ENCODE measurements at places on chromosomes 6 and 20.

DNA sequence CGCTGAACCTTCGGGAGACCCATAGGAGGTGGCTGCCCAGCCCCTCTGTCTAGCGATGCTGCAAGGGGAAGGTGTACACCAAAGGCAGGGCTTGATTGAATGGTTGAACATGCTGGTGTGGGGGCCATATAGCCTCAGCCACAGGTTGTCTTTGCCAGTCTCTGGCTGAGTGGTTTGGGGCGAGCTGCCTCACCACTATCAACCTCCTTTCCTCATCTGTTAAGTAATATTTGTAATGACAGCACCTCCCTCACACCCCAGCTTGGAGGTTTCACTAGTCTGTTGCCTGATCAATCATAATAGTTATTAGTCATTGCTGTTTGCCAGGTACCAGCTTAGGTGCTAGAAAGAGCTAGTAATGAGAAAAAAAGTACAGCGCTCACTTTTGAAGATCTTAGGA is 11.8 kb upstream of the ZNF831 start:
- DNase-seq: peak; percentile 55

DNA sequence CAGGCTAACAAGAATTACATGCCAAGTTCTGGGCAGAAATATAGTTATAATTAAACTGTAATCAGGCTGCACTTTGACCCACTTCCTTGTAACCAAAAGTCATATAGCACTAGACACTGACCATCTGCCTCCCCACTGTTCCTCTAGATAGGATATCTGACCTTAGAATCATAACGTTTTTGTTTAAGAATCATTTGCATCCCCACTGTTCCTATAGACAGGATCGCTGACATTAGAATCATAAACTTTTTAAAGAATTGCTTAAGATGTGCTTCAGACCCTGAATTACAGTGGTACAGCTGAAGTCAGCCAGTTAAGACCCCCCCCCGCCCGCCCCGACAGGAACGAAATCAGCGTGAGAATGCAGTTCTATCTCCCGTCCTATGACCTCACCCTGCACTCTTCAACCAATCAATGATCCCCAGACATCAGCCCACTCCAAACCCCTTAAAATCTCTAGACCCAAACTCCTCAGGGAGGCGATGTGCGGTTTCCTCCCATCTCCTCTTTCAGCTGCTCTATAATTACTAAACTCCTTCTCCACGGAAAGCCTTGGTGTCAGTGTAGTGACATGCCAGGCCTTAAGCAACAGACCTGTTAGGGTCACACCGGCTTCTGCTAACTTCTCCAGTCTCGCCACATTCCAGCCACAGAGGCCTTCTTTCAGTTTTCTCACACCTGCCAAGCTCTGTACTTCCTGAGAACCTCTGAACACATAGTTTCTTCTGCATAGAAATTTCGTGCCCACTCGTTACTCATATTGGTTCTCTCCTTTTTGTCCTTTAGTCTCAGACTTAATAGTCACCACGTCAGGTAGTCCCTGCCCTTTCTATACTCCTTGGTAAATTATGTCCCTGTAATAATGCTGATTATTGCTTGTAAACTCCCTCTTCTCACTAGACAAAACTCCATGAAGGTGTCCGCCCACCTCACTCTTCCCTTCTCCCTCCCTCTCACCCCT is 93.5 kb downstream of the DTNBP1 start:
- no peak for DNase-seq

DNA sequence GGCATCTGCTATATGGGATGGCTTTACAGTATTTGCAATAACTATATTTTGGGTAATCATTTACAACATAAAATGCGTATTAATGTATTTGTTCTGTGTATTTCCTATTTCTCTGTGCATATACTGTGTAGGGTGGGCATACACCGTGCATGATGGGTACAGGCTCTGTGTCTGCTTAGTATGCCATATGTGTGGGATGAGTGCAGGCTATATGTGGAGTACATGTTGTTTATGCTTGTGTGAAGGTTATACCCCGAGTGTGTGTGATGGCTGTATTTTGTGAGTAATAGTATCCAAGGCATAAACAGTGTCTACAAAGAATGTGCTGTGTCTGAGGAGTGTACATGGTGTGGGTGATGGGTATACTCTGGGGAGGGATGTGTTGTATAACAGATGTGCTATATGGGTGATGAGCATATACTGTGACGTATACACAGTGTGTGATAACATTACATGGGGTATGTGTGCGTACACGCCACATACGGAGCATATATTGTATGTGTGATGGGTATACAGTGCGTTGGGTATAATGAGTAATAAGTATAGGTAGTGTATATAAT is 52.7 kb downstream of the CPXM1 start:
- DNase-seq: no peak

GRCh38 chr6:139364302-139364981 is 10.0 kb downstream of the CITED2 start:
- peak; percentile 8 for DNase-seq

- DNase-seq: no peak
Measured at GRCh38 chr20:1863296-1863695, 31.9 kb upstream of the SIRPA start.

DNA sequence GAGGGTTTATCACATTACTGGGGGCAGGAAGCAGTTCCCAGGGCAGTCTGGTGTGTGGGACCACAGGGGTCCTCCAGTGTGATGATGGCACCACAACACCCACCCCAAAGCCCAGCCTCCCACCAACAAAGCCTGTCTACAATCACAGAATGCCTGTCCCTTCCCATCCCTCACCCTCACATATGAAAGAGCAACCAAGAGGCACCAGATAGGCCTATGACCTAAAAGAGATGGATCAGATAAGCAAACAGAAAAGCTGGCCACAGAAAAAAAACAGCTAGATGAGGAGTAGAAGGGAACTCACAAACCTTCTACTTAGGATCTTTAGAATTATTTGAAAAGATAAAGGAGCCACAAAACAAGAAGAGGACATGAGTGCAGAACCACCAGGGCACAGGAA is 54.3 kb downstream of the SERAC1 start:
- DNase-seq: no peak

GRCh38 chr20:45836841-45837240 is 3.2 kb downstream of the SNX21 start:
- no peak for DNase-seq

DNA sequence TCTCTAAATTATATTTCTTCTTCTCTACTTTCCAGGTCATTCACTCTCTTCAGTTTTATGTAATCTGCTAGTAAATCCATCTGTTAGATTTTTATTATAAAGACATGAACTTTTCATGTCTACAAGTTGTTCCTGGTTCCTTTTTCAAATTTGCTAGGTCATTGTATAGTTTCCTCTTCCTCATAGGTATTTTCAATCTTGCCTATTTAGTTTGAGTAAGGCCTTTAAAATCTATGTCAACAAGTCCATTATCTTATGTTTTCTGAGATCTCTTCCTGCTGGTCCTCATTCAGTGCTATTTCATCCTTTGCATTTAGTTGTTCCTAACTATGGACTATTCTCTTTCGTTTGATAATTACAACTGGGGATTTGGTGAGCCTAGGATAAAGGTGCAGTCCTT is 11.0 kb downstream of the RRBP1 start:
- no peak for DNase-seq

GRCh38 chr20:15342991-15343523 is 1005.6 kb upstream of the FLRT3 start:
- no peak for DNase-seq

- DNase-seq: no peak
Measured at GRCh38 chr20:39429726-39430125, 467.6 kb downstream of the DHX35 start.

DNA sequence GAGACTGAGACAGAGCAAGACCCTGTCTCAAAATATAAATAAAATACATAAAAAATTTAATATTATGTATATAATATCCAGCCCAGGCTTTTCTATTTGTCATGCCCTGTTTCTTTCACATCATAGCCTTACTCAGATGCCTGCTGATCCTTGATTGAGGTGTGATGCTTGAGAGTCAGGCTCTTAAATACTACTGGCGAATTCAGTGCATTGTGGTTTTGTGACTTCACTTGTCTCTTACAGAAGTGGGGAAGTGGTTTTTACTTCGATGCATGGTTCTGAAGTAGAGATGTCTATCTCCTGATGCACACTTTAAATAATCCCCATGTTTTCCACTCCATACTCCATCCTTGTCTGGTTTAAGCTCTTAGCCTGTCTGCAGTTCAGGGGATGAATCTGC is 29.1 kb downstream of the ASXL1 start:
- DNase-seq: peak; percentile 46

GRCh38 chr6:107574856-107575255 is 84.9 kb downstream of the SOBP start:
- DNase-seq: no peak

DNA sequence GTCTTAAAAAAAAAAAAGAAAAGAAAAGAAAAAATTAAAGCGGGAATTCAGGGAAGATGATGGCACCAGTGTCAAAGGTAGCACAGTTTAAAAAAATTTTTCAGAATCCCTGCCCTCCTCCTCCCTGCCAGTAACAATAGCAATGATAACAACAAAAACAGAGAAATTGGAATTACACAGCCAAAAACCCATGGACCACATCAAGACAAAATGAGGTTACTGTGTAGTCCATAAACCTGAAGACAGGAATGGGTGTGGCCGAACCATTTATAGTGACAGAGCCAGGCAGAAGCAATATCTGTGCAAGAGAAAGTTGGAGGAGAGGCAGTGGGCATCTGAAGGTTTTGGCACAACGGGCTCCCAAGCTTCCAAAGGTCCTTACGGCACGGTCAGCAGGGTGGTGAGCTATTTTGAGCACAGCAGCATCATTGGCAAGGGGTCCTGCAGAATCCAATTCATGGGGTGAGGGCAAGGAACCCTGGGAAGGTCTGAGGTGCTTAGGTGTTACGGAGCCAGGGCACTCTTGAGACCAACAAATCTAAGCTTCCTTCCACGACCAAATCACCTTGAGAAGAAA is 202.3 kb downstream of the GMPR start:
- DNase-seq: no peak

DNA sequence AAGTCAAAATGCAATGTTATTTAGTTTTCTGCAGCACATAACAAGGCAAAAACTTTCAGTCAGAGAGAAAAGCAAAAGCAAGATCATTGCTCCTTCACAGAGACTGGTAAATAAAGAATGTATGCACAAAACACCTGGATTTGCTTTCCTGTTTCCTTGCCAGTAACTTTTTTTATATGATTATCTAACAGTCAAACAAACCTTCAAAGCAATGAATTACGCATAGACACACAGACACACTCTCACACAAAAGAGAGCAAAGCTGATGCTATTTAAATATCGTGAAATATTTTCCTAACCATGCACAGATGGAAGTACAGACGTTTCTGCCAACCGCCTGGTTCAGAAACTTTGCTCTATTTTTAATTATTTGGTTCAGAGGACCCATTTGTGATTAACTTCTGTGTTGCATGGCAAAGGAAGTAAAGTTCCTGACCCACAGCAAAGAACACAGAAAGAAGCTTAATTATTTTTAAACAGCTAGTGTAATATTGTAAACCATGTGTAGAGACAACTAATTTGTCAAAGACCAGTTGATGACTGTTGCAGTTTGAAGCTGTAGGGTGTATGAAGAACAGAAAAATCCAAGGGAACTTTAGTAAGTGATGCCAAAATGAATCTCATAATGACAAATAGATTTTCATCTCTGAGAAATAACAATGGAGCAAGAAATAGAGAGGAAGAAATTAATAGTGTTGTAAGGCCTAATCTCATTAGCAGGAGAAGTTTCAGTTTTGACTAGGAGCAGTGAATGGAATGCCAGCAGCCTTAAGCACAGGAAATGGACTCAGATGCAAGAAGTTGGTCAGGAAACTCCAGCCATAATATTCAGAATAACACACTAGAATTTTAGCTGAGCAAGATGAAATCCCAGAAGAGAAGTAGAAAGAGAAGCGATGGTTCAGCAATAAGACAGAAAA is 24.1 kb downstream of the ATXN1 start:
- no peak for DNase-seq

GRCh38 chr6:106005013-106005412 is 81.1 kb upstream of the PRDM1 start:
- DNase-seq: no peak

GRCh38 chr6:3644739-3645012 is 106.8 kb downstream of the PXDC1 start:
- DNase-seq: no peak

DNA sequence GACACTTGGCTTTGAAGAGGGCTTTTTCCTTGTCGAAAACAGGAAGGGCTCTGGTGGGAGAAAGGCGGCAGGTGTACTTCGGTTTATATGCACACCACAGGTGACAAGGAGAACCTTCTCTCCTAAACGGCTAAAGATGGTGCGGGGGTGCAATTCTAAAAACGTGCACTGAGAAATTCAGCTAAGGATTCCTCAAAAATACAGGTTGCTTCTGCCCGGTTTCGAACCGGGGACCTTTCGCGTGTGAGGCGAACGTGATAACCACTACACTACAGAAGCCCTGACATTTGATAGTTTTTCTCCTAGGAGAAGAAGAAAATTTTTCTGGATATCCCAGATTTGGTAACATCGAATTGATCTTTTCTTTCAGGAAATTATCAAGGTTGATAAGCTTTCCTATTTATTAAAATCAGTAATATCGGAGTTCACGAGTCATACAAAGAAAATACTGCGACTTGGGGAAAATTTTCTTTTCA is 32.0 kb downstream of the POM121L2 start:
- DNase-seq: no peak

- DNase-seq: peak; percentile 20
Measured at GRCh38 chr6:89298680-89299465, 16.2 kb downstream of the GABRR2 start.

DNA sequence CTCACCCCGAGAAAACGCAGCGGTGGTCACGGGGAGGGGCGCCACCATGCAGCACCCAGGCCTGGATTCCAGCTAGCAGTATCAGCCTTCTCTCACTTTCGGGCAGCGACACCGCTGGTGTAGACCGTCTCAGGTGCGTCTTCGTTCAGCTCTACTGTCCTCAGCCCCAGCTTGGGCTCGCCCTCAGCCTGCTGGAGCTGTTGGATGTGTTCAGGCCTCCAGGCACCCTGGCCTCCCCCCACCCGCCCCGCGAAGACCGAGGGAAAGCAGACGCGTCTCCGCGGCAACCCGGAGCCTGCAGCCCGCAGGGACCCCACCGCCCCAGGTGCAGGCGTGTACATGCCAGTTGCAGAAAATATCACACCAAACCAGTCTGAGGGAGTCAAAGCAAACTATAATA is 60.8 kb upstream of the CARMIL1 start:
- no peak for DNase-seq

DNA sequence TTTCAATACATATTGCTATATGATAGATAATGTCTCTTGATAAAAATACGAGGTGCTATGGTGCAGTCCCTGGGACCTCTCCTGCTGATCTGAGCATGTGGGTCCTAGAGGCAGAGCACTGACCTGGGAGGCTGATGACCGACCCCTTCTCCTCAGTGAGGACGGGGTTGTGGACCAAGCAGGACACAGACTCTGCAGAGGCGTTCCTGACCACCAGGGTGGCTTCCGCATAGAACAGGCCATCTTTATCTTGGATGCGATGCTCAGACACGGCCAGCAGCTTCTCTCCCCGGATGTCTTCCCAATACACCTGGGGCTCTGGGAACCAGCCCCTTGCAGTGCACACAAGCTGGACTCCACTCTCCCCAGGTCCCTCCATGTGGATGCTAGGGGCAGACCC is 4.2 kb downstream of the BTNL2 start:
- DNase-seq: no peak

GRCh38 chr6:151475653-151476523 is 17.9 kb upstream of the CCDC170 start:
- DNase-seq: peak; percentile 75
